ENCODE measurements at places on chromosomes 1 and 21. TPM values are rescaled to one million over a fixed set of nuclear protein-coding genes. Genes with fewer than 3 reads are reported as not detected.

Gene ATAD3B
- 11.8 TPM for total RNA-seq

Gene PDZK1IP1
- 2.8 TPM for total RNA-seq

GRCh38 chr1:31648641-31649357 is 4.1 kb upstream of the PEF1 start:
- DNase-seq: no peak

Gene NASP
- 48.0 TPM for total RNA-seq

Gene TSPEAR
- total RNA-seq: not detected

DNA sequence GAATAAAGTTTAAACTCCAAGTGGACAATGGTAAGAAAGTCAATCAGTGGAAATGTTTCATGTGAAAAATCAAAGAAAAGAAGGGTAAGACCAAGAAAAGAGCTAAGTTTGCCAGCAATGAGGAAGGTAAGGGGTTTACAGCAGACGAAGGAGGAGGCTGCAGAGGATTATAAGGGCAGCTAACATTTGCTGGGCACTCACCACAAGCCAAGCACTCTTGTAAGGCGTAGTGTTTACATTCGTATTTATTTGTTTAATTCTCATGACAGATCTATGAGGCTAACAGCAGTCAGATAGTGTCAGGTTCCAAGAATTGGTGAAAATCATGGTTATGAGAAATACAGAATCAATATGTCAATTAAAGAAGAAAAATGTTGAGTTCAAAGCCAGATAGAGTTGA is 75.2 kb upstream of the NGF start:
- no peak for DNase-seq

GRCh38 chr1:158035976-158036583 is 42.6 kb downstream of the KIRREL1 start:
- DNase-seq: peak; percentile 29

DNA sequence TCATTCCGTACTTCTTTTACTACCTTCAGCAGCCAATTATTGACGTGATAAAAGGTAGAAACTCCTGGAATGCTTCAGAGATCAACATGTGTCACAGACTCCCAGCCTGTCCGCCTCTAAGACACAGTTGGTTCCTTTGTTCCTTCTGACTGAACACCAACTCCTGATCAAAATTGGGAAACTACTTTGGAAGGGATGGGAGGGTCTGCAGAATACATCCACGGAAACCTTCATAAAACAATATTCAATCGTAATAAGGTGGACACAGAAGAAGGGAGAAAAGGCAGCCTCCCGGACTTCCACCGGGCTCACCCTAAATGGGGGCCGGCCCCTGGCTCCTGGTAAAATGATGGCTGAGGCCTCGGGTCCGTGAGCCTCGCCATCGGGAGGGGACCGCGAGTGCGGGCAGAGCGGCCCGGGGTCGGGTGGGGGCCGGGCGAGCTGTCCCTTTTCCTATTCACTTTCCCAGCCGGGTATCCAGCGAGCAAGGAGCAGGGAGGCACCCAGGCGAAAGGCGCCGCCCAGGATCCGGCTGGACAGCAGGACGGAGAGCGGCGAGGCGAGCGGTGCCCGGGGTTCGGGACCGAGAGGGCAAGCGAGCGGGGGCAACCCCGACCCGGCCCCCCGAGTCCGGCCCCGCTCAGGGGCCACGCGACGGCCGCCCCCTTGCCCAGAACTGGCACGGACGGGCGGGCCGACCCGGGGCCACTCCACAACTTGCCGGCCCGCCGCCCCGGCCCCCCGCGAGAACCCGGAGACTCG is 805 bp downstream of the NRIP1 start:
- no peak for DNase-seq

Gene HHIPL2
- not detected for total RNA-seq

- DNase-seq: no peak
Measured at GRCh38 chr1:25019337-25020172, 89.5 kb upstream of the RUNX3 start.

Gene KMO
- 1.3 TPM for total RNA-seq

GRCh38 chr1:222821239-222821638 is 6.4 kb downstream of the DISP1 start:
- DNase-seq: no peak

Gene C1orf226
- total RNA-seq: 10.2 TPM

GRCh38 chr1:40024671-40025070 is 15.9 kb upstream of the CAP1 start:
- no peak for DNase-seq

DNA sequence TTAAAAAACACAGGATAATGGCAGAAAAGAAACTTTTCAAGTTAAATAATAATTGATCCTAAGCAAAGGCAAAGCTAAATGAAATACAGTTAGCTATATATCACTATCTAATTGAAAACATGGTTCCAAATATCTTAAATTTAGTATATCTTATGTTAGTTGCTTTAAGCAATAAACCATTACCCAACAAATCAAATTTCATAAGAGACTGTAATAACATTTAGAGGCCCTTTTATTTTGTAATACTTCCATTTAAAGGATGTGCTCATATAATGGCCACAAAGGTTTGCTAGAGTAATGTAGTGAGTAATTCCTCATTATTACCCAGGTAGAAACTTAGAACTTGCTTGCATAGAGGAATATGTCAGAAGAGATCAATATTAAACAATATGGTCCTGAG is 32.3 kb downstream of the RPL5 start:
- no peak for DNase-seq

DNA sequence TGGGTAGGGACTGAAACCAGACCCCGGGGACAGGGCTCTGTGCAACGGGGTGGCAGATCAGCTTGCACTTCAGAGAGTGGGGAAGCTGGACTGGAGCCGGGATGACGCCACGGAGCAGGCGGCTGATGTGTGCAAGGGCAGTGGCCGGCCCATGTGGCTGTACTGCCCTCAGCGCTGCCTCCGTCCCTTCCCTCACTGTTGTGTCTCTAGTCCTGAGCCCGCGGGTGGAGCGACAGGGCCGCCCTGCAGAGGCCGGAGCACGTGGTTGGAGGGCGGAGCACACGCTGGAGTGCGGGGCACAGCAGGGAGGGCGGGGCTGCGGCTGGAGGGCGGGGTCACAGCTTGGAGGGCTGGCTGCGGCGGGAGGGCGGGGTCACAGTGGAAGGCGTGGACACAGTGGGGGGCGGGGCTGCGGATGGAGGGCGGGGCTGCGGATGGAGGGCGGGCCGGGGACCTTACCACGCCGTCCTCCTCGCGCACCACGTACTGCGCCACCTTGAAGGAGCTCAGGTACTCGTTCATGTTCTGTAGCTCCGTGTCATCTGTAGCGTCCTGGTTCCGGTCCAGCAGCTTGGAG is 52.4 kb downstream of the CHD5 start:
- DNase-seq: peak; percentile 32

Gene MAP3K21
- total RNA-seq: 1.4 TPM

DNA sequence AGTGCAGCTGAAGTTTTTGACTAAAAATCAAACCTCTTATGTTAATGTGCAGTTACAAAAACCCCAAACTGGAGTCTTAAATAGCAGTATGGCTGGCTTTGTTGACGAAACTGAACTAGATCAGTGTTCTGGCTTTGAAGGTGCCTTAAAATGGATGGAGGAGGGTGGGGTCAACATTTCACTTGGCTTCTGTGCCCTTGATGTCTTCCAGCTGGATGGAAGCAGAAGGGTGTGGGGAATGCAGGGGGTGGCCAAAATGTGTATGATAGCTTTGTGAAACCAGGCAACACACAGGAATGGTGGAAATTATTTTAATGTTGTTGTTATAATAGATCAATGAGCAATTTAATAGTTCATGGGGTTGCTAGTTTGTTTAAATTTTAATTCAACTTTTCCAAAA is 96.8 kb upstream of the C1orf105 start:
- DNase-seq: no peak

- DNase-seq: no peak
Measured at GRCh38 chr1:173039626-173040025, 11.1 kb downstream of the TNFSF18 start.

Gene OR2T29
- not detected for total RNA-seq

DNA sequence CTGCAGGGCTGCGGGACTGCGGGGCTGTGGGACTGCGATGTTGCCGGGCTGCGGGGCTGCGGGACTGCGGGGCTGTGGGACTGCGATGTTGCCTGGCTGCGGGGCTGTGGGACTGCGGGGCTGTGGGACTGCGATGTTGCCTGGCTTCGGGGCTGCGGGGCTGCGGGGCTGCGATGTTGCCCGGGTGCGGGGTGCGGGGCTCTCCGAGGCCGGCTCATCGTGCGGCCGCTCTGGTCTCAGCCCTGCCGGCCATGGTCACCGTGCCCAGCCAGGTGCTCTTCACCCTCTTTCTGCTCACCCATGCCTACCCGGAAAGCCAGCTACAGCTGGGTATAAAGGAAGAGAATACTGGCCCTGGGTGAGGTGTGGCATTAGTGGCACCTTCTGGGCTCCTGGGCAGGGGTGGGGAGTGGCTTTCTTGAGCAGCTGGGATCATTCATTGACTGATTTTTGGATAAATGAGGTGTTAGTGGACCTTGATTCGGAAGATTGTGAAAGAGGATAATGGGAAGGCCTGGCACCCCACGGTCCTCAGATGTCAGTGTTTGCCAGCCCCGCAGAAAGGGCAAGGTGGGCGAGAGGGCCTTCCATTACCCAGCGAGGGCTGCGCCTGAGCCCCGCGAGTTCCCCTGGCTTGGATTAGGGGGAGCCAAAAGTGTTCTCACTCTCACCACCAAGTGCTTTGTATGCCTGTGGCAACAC is 36.3 kb downstream of the COQ8A start:
- peak; percentile 5 for DNase-seq

GRCh38 chr1:41738475-41738874 is 180.2 kb downstream of the HIVEP3 start:
- DNase-seq: no peak

- DNase-seq: no peak
Measured at GRCh38 chr1:6711174-6711573, 9.6 kb upstream of the DNAJC11 start.

GRCh38 chr1:172350856-172351255 is 69.6 kb upstream of the C1orf105 start:
- DNase-seq: no peak

DNA sequence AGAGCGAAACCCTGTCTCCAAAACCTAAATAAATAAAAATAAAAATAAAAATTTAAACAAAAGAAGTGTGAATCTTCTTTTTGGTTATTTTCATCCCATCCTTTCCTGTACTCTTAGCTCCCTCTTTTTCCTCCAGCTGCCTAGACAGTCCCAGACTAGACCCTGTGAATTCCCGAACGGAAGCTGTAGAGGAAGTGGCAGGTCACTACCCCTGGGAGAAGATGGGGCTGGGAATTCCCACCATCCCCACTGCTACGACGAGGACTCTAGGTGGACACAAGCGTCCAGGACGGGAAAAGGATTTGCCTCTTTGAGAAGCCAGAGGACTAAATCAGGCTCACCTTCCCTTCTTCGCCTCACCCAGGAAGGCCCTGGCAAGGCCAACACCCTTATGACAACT is 12.6 kb downstream of the RHBDL2 start:
- no peak for DNase-seq

Gene PKLR
- not detected for total RNA-seq

Gene TAS1R3
- 0.12 TPM for total RNA-seq

GRCh38 chr1:220711056-220711809 is 21.1 kb downstream of the C1orf115 start:
- no peak for DNase-seq

- DNase-seq: no peak
Measured at GRCh38 chr1:7572654-7573152, 198.4 kb upstream of the VAMP3 start.

DNA sequence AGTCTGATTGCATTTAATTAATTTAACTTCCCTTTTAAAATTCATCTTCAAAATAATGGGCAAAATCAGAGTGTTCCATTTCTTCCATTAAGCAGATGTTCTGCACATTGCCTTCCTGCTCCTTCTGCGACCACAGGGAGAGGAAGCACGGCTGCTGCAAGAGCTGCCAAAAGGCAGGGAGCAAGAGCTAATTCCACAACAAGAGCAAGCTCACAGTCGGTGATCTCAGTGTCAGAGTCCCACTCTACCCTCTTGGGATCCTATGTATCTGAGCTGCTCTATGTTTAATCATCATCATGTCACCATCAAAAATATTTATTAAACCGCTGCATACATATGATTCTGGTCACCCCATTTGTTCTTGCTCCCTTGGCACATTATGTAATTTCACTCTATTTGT is 255.3 kb upstream of the CAMK1G start:
- no peak for DNase-seq

Data from omental fat pad (tissue), 4 donors.